ENCODE measurements at places on chromosomes 1 and 21.

DNA sequence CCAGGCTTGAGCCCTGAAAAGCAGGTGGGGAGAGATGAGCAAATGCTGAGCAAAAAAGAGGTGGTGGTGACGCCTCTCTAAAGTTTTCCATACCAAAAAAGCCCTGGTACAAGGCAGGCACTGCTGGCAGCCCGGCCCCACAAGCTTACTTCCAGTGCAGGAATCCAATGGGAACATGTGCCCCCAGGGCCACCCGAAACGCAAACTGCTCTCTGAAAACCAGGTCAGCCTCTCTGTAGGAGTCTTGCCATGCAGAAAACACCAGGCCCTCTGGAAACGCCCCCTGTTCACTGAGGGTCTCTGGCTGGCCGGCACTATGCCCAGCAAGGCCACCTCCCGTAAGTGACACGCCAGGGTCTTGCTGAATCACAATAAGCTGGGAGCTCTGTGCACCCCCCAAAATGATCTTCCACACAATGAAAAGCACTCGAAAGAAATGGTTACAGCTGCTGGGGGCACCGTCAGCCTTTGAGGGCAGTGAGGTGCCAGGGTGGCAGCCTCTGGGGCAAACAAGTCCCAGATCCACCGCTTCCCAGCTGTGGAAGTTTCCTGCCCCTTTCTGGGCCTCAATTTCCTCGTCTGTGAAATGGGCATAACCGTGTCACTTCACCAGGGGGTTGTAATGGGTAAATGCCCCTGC is 170.5 kb downstream of the TOMM20 start:
- no peak for DNase-seq

GRCh38 chr1:203765029-203765837 is at the start of gene LAX1:
Gene LAX1, plus strand, starts transcription at chr1:203765183. Its CDS starts 383 bp downstream, at chr1:203765566.
- no peak for DNase-seq

DNA sequence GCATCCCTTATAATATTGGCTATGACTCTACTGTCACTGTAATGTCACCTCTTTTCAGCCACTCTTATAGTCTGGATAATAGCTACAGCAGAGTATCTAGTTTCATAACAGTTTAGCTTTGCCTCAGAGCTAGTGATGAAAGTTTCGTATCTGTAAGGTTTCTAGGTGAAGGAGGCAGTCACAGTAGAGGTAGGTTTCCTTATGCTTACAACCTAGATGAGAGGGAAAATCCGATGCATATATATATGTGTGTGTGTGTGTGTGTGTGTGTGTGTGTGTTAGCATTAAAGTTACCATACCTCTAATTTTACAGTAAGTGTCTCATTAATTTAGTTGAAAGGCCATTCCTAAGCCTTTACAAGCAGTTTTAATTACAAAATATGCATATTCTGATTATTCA is 2.2 kb upstream of the TOR1AIP2 start:
- no peak for DNase-seq

DNA sequence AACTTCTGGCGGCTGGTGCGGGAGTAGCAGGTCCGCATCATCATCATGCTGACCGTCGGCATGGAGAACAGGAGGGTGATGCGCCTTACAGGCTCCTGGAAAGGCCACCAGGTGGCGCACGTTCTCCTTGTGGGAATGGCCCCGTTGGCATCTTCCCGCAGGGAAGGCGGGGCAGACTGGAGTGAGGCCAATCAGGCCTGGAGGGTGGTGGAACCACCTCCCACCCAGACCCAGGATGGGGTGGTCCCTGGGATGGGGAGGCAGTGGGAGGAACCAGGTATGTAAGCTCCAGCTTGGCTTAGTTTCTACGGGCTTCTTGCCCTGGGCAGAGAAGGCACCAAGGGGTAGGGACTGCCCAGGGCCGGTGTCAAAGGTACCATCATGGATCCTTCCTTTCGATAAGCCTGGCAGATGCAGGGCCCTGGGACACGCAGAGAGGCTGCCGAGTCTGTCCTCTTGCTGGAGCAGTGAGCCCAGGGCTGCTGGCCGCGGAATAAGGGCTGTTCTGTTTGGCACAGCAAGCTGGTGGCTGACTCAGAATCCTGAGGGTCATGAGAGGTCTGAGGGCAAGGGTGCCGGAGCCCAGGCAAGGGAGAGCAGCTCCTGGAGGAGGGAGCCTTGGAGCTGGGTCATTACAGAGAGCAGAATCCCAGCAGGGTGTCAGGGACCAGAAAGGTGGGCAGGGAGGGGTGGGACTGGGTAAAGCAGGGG is 8.7 kb upstream of the LGR6 start:
- DNase-seq = peak; percentile 86

DNA sequence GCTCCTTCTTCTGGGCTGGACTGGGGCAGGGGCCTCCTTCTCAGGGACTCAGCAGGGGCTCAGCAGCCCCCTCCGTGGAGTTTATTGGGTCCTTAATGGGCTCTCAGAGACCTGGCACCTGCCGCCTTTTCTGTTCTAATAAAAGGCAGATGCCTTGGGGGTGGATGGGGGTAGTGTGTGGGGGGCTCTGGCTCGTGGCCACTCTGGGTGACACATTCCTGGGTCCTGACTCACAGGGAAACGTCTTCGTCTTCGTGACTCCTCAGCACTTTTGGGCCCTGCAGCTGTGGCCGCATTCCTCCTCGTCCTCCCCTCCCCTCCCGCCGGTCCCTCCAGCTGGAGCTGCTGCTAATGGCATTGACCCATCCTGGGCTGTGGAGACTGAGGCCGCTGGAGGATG is 107.8 kb upstream of the WNT4 start:
- no peak for DNase-seq

DNA sequence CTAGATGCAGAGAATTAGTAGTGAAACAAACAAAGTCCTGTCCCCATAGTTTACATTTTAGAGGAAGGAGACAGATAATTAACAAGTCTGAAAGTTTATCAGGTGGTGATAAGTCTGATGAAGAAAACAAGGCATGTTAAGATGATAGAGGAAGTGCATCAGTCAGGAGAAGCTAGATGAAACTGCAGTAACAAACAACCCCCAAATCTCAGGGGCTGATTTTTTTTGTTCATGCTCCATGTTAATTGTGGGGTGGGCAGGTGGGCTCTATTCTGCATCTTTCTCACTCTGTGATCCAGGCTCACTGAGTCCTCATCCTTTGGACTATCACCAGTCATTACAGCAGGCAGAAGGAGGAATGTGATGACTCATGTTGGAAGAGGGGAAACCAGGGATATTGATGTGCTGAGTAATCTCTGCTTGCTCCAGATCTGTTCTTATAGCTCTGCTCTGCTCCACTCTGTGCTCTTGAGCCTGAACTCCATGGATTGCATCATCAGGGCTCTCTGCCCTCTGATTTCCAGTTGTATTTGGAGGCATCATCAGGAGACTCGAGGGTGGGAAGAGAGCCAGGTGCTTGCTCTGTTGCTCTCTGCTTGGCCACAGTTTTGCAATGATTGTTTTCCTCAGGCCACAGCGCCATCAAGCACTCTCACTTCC is 166.9 kb downstream of the IER5 start:
- no peak for DNase-seq

DNA sequence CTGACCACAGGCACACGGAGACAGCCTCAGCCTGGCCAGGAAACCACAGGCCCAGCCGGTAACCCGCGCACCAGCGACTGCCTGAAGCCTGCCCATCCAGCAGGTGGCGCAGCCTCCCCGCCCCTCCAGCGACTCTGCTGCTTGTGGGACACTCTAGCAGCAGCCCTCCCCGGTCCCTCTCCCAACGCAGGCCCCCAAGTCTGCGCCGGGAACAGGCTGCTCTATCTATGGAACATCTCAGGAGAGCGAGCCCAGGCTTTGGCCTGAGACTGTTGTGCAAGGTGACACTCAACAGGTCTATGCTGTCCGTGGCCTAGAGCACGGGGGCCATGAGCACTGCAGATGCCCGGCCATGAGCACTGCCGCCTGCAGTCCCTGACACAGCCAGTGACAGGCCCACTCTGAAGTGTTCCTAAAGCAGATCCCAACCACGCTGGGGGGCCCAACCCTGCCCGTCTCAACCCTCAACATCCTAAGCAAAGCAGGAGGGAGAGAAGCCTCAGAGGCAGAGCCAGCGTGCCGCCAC is 28.4 kb downstream of the WDR4 start:
- no peak for DNase-seq

GRCh38 chr1:39777306-39777705 is 6.2 kb upstream of the OXCT2 start:
- no peak for DNase-seq

DNA sequence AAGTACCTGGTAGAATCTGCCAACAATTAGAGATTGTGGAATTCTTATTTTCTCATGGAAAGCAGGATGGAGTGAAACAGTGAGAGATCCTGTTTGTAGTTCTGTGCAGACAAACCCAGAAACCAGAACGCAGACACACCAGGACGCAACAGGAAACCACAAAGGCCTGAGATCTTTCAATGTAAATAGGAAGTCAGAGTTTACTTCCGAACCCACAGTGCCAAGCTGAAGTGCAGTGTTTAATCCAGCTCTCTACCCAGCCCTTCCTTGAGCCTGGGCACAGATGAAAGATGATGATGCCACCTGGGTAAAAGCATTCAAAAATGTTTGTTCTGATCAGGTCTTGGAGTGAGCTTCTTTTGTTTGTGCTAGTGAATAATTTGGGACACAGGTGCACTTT is 244.2 kb upstream of the HOOK1 start:
- peak; percentile 9 for DNase-seq

- no peak for DNase-seq
Observed at GRCh38 chr1:22489823-22490222, 38.2 kb downstream of the ZBTB40 start.

DNA sequence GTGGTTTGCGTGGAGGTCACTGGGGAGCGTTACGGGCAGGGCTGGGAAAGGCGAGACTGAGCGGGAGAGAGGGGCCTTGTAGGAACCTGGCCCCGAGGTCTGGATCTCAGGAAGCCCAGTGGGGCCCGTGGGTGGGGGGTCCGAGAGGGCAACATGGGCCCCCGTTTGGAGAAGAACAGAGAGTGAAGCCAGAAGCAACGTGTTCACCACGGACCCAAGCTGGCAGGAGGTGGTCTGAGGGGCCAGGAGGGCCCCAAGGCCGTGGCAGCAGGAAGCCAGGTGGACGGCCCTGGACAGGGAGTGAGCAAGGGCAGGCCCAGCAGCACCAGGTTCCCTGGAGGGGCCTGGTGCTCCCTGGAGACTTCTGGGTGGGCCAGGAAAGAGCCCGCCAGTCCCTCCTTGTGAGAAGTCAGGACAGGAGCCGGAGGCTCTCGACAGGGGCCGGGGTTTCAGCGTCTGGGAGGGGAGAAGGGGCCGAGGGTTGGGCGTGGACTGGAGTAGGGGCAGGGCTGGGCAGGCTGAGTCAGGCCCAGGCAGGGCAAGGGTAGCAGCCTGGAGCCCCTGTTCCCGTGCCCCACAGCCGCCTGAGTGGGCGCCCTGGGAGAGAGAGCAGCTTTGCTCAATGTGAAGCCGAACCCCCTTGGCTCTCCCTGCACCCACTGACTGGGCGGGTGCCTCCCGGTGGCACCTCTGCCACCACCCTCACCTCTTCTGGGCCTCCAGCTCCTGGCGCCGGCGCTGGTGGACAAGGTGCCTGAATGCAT is 33.5 kb downstream of the CFAP74 start:
- DNase-seq = no peak

DNA sequence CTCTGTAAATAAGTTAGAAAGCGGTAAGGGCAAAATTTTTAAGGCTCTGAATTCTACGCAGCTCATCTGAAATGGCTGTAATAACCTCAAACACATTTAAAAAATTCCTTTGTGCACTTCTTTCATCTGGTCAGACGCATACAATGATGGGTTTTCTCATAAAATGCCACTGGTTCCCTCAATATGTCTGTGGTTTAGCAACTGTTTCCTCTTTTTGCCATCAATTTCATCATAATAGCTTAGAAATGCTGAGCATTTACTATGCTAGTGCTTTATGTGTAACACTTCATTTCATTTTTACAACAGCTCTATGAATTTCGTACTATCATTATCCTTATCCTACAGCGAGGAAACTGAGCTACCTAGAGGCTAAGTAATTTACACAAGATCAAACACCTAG is 35.3 kb upstream of the DMRTA2 start:
- DNase-seq = no peak

GRCh38 chr1:52153010-52153409 is 11.1 kb downstream of the ZFYVE9 start:
- DNase-seq = no peak

- no peak for DNase-seq
Observed at GRCh38 chr1:169697755-169698154, 13.7 kb downstream of the SELL start.

- no peak for DNase-seq
Observed at GRCh38 chr21:29376556-29376955, 77.8 kb downstream of the BACH1 start.

GRCh38 chr1:55067022-55067778 is 27.9 kb downstream of the PCSK9 start:
- no peak for DNase-seq

DNA sequence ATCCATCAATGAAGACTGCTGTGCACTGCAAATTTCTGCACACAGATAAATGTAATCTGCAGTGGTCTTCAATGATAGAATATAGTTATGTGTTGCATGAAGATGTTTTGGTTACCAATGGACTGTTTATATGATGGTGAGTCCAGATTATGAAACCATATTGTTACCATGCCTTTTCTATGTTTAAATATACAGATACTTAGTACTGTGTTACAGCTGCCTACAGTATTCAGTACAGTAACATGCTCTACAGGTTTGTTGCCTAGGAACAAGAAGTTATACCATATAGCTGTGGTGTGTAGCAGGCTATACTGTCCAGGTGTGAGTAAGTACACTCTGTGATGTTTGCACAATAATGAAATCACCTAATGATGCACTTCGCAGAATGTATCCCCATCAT is 40.8 kb downstream of the SORT1 start:
- peak; percentile 16 for DNase-seq

DNA sequence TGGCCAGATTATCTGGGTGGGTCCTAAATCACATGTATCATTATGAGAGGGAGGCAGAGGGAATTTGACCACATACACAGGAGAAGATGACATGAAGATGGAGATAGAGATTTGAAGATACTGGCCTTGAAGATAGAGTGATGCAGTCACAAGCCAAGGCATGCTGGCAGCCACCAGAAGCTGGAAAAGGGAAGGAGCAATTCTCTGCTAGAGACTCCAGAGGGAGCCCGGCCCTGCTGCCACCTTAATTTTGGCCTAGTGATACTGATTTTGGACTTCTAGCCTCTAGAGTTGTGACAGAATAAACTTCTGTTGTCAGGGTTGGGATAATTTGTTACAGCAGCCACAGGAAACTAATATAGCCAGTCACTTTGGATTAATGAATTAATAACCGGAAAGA is 2.2 kb upstream of the PRDM2 start:
- DNase-seq = no peak

- no peak for DNase-seq
Observed at GRCh38 chr21:36507397-36508018, 27.6 kb upstream of the CLDN14 start.

DNA sequence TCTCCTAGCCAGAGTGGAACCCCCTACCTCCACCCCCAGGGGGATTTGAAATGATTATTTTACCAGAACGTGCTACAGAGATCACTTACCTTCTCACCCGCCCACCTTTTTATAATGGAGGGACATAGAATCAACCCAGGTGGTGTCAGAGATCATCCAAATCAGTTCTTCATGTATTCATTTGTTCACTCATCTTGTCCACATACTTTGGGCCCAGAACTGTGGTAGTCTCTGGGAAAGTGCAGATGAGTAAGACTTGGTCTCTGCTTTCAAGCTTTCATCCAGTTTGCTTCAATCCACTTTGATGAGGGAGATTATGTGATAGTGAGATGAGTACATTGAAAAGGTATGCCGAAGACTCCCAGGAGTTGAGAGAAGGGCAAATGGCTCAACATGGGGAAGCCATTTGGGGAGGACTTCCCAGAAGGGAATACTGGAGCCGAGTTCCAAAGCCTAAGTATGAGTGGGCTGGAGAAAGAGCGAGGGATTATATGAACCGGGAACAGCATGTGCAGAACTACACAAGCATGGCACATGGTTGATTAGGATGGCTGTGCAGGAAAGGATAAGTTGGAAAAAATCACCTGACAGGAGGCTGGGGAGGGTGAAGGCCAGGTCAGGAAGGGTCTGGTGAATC is 1.9 kb downstream of the FGGY start:
- DNase-seq = no peak

Measured in NCI-H510A (cell line).